Mucosa of descending colon (tissue), 3 donors: ENCODE measurements at places on chromosomes 2 and 18. TPM values are rescaled to one million over a fixed set of nuclear protein-coding genes. Genes with fewer than 3 reads are reported as not detected.
A peak's percentile ranks its signal among the peaks of the same experiment; 100 is the strongest.

- no peak for DNase-seq
Observed at GRCh38 chr18:34483198-34483597, 226.9 kb upstream of the DTNA start.

DNA sequence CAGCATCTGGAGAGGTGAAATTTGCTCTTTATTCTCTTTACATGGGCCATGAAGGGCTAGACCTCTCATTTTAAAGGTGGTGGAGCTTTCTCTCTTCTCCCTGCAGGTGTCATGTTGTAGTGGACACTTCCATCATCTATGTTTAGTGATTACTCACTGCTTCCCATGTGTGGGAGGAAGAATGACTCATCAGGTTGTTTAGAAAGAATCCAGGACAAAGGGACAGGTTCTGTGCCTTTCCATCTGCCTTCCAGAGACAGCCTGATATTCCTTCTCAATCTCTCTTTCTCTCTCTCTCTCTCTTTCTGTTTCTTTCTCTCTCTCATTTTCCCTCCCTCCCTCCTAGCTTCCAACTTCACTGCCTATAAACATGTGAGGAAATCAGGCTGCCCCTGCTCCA is 38.7 kb downstream of the SCG2 start:
- DNase-seq = no peak

- DNase-seq = no peak
Observed at GRCh38 chr2:174282441-174282840, 34.1 kb upstream of the OLA1 start.

DNA sequence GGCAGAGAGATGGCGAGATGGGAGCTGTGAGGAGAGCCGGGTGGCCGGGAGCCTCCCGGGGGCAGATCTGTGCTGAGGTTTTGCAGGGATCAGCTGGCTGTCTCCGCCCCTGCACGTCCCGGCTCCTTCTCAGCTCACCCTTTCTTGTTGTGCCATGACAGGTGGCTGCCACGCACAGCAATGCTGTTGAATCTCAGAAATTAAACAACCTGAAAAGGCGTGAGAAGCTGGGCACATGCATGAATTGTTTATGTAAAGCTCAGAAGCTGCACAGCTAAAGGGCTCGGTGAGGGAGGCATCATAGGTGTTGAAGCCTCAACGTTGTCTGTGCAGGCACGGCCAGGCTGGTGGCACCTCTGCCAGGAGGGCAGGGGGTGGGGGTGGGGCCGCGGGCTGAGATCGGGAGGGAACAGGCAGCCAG is 858 bp upstream of the RTP5 start:
- DNase-seq = no peak

HOXD10 gene
- 1.8 TPM for total RNA-seq

DNA sequence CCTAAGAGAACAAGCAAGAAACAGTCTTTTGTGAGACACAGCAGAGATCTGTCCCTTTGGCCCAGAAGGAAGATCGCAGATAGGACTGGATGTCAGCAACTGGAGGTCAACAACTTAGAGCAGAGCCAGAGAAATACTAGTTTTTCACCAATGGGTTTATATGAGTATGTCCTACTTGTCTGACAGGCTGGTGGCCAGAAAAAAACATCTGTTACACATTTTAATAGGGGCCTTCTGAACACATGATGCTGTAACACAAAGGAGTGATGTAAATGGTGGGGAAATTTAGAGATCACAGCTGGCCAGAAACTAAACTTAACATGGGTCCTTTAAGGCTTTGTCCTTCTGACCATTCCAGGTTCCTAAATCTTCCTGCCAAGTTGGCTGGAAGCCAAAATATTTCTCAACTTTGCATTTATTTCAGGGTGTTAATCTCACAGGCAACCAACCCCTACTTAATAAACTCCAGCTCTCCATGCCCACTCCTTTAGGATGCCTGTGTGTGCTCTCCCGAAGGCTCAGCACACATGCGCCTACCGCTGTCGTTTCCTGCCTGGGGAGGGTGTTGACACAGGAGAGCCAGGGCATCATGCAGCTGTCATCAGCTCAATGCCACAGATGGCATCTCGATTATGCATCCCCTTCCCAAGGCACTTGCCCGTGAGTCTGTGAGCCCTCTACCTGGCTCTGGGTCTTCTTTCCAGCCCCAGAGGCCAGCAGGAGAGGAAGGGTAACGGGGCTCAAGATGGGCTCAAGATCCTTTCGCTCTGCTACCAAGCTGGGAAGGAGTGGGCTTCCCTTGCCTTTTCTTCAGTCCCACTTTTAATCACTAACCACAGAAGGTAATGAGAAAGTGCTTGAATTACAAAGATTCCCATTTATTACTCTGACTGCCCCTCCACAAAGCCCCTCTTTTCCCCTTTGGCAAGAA is 252.5 kb downstream of the ETAA1 start:
- peak; percentile 13 for DNase-seq

GRCh38 chr2:231922311-231923009 is 3.7 kb downstream of the NPPC start:
- no peak for DNase-seq

DNA sequence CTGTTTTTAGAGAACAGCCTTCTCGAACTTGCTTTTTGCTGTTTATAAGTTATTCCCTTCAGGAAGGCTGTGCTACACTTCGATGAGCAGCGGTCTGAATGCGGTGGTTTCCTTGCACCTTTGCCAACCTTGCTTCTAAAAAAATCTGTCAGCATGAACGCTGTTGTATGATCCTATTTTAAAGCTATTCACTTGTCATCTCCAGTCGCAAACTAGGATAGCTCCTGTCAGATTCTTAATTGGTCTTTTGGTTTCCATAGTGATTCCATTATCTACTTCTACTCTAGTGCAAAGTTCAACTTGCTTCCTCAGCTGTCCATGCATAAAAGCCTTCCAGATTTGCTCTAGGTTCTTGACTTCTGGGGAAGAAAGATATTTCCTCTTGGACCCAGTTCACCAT is 76.3 kb upstream of the GALNT3 start:
- peak; percentile 12 for DNase-seq

GRCh38 chr2:241901018-241901380 is 31.5 kb downstream of the RTP5 start:
- DNase-seq = no peak

- no peak for DNase-seq
Observed at GRCh38 chr2:98819231-98819766, 88.4 kb upstream of the MGAT4A start.

DNA sequence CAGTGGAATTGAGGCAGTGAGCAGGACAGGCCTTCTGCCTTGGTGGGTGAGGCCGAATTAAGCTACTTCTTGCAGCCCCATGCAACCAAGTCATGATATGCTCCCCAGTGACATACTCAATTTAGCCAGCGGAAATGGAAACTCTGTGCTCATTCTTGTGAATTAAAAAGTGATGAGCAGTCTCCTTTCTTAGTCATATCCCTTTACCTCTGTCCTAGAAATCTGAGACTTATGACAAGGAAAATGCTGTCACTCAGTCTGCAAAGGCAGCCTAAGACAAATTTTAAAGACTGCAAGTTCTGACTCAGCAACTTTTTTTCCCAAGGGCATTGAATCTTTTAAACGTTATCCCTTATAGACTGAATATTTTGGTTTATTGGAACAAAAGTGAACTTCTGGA is 218.2 kb downstream of the SH3BP4 start:
- DNase-seq = no peak

STK36 gene
- 35.1 TPM for total RNA-seq
